ENCODE measurements at places on chromosomes 4 and X.

DNA sequence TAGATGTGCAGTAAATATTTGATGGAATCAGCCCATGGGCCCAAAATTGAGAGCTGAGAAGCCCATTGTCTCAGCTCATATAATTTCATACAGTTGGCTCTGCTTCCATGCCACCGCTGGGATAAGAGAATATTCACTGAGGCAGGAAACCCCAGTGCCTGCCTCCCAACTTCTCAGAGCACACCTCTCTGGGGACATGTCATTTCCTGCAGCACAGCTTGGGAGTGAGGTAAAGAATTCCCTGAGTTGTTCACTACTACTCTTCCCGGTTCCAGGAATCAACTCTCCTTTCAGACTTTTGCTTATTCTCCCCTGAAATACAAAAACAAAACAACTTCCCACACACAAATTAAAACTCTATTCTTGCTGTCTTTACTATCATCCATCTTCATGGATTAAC is 389.3 kb downstream of the MAPK10 start:
- DNase-seq, result no peak

DNA sequence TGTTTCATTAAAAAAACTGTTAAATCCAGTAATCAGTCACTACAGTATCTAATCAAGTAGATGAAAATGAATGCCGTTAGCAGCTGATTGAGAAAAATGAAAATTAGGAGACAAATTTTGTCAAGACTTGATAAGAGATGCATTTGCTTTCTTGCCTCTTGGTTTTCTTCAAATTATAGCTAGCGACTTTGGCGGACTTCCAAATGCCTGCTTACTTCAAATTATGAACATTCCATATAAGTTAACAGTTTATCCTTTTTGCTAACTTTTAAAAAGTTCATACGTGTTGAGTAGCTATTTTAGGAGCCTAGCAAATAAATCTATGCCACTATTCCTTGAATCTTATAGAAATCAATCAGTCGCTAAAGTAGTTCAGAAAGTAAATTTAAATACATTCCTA is 58.8 kb downstream of the PPP4R3C start:
- no peak for DNase-seq

- DNase-seq, result no peak
These were observed 816.4 kb upstream of the AGA start for GRCh38 chr4:178258603-178259002.

DNA sequence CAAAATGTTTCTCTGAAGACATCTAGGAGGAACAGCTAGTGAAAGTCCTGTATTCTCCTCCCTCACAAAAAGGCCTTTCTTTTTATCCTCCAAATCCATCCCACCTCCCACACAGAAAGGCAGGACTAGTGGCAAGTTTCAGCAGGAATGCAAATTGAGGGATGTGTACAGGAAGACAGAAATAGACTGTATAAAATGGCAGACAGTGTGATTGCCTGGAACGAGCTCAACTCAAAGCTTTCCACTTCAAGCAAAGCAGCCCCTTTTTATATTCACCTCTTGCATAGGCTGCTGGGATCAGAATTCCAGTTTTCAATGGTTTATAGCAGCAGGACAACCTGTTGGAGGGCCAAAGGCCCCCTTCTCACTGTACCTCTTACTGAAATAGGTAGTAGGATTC is 57.5 kb downstream of the DCX start:
- DNase-seq, result no peak

- DNase-seq, result peak; percentile 5
These were observed 3.1 kb upstream of the P2RY4 start for GRCh38 chrX:70262952-70263567.

DNA sequence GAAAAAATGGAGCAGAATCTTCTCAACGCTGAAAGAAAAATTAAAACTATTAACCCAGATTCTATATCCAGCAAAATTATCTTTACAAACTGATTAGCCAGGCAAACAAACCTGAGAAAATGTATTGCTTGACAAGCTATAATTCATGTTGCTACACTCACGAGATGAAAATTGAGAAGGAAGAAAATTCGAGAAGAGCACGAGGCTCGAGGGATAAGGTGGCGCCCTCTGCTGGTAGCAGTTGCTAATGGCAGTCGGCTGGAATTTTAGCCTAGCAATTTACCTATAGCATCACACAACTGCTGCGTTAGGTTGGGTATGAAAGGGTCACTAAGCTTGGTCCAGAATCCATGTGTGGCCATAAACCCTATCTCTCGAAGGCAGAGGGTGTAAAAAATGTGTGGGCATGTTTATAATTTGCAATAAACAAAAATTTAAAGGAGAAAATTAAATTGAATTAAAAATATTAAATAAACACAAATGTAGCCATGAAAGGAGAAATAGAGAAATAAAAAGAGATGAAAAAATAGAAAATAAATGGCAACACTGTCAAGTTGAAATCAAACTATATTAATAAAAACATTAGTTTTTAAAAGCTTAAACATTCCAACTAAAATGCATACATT is 126.6 kb downstream of the PPP4R3C start:
- DNase-seq, result peak; percentile 1

- DNase-seq, result no peak
These were observed 128.9 kb downstream of the RBM47 start for GRCh38 chr4:40500781-40501180.

DNA sequence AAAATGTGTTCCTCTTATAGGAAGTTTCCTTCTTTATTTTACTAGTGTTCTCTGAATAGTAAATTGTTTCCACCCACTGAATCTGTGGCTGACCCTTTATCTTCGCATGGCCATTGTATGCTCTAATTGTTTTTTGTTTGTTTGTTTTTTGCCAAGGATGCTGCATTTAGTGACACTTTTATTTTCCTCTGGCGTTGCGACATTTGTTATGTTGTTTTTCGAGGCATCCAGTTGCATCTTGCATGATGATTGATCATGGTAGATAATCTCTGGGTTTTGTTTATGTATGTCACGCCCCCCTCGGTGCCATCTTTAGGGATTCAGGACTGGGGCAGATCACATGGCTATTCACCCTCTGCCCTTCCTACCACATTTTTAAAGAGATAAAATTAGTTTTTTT is 2.2 kb downstream of the NMU start:
- DNase-seq, result no peak

- DNase-seq, result no peak
These were observed 85.4 kb upstream of the RAPGEF2 start for GRCh38 chr4:159017323-159018026.

- DNase-seq, result no peak
These were observed 58.8 kb upstream of the ENPEP start for GRCh38 chr4:110417136-110417535.

DNA sequence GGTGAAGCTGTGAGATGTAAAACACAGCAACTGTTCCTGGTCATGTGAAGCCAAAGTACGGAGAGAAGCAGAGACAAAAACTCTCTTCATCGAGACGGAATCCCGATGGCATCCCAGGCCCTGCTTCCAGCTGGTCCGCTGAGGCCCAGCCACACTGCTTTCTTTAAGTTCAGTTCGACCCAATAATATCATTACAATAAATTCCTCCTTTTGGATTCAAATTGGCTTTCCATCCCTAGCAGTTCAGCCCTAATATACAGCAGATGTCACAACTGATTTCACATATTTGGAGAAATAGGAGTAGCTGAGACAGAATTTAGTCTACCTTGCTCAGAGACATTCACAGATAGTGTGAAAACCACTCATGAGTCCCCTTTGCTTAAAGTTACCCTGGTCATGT is 98.3 kb upstream of the SPRY1 start:
- DNase-seq, result no peak

DNA sequence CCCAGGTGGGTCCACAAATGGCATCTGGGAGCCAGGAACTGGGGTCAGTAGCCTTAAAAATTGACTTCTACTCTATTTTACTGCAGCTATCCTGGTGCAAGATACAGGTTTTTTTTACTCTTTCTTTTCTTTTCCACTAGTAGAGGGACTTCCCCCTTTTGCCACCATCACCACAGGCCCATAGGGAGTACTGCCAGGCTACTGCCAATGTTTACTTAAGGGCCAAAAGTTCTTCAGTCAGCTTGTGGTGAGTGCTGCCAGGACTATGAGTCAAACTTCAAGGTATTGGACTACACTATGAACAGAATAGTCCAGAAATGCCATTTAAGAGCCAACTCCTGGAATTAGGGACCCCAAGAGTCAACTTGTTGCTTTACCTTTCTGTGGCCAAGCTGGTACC is 94.7 kb downstream of the EDA2R start:
- DNase-seq, result no peak

GRCh38 chrX:45803383-45803921 is 602.8 kb upstream of the DIPK2B start:
- peak; percentile 50 for DNase-seq

- no peak for DNase-seq
These were observed 23.1 kb downstream of the CENPC start for GRCh38 chr4:67522230-67522629.

DNA sequence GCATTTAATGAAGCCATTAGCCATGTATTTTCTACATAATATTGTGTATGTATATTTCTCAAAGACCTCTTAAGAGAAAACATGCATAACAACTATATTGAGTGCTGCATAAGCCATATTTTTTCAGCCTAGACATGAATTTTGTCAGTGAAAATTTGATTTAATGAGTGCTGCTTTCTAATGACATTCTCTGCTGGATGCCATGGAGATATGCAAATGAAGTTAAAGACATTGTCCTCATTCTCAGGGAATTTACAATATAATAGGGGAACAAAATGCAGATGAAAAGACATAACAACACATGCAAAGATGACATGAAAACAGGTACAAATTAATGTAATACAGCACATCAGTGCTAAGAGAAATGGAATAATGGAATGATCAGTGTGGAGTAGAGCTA is 118.7 kb downstream of the ATOH1 start:
- DNase-seq, result no peak

DNA sequence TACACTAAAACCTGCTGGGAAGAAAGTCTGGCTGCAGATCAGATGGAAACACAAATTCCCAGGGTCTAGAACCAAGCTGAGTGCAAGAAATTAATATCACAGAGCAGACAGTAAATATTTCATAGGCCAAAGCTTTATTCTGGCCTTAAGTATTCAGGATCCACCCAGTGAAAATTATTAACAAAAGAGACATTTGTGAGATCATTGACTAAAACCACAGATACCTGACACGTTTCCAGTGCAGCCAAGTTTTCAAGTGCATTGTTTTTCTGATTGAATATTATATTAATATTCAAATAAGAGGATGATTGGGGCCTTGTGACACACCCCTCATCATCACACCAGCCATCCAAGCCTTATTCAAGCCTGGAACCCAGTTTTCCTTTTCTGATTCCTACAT is 10.3 kb downstream of the ELOVL6 start:
- DNase-seq, result no peak

- no peak for DNase-seq
These were observed at the start of gene NLGN4X for GRCh38 chrX:6228720-6229119. TSS of gene NLGN4X (minus strand) at chrX:6228867. CDS start at chrX:6151466, 77,401 bp downstream.

GRCh38 chr4:128286474-128287058 is 1.0 kb downstream of the PGRMC2 start:
- DNase-seq, result peak; percentile 28

DNA sequence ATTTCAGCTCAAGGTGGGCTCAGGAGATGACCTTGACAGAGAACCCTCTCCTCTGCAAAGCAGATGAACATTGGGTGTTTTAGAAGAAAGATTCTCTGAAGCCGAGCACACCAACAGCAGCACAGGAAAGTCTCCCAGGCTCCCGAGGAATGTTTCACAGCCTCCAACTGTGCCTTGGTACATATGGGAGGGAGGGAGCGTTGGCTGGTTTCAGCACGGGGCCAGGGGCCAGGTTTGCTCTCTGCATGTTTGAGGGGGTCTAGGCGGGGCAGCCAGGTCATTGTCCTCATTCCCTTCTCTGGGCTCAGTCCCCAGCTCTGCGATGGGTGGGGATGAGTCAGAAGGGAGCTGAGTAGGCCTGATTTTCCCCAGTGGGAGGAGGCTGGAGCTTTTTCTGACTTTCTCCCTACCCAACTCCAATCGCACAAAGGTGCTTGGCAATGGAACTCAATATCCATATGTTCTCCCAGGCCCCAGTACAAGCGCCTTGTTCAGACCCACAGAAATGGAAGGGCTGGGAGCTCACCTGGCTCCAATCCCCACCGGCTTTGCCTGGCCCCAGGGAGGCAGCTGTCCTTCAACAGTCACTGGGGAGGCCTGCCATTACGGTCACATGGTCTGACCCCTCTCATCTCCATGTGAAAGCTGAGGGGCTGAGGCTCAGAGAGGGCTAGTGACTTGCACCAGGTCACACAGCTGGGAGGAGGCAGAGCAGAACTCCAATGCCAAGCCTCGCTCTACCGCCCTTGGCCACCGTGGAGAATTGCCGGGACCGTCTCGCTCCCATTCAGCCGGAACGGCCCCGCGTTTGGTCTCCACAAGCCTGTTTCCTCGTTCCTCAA is 108.4 kb upstream of the AFAP1 start:
- no peak for DNase-seq

- no peak for DNase-seq
These were observed 441.3 kb upstream of the SMIM31 start for GRCh38 chr4:164312671-164313070.

DNA sequence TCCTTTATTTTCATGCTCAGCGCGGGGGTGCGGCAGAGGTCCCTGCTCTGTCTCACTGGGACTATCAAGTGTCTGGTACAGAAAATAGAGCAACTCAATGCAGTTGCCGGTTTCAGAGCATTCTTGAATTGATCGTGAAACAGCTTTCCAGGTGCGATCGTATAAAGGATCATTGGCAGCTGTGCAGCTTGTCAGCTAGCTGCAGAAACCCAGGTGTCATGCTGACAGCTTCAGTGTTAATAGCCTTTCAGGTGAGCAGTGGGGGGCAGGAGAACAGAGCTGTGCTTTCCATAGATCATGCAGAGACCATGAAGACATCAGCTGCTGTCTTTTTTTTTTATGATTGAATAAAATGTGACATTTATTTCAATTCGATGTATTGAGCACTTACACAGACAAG is 583.9 kb downstream of the NLGN4X start:
- DNase-seq, result no peak

- no peak for DNase-seq
These were observed 206.1 kb upstream of the NEIL3 start for GRCh38 chr4:177103619-177104018.

DNA sequence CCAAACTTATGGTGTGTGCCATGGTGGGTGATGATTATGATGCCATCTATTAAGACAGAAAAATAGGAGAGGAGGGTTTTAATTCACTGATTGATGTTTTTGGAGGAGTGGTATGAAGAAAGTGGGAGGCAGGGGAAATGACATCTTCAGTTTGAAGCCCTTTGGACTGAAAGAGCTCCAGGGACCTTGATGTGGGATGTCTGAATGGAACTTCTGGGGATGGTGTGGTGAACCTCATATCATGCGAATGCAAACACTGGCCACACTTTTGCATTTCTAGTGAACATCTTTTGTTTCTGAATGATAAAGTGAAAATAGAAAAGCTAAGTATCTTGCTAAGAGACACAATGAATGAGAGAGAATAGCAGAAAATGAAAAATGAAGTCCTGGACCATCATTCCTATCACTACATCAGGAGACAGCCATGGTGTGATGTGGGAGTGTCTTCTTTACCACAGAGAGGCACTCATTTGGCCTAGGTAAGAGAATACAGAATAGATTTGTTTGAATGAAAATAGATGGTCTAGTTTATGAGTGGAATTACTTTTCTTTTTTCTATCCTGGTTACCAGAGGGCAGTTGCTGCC is 123.5 kb downstream of the ZNF827 start:
- no peak for DNase-seq
